ENCODE measurements at places on chromosomes 12 and 14.

DNA sequence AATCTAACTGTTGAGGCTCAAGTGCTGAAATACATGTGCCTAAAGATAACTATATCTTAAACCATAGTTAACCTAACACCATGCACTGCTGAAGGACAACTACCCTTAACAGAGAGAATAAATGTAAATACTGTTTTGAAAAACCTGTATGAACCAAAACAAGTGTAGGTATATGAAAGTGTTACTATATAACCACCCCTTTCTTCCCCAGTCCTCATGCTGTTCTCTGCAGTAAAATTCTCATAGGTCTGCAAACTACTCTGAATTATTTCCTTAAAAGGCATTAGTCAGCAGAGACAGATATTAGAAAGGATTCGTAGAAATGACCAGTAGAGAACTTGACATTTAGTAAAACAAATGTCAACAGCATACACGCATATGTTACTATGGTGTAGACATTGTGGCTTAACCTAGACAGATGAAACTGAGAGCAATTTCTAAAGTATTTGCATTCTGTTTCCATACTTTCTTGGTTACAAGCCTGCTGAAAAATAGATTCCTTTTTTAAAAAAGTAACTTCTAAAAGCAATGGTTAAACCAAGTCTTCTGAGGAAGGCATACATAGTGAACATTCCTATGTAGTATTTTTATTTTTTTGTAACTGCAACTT lies 13.9 kb downstream of the CSRP2 start:
- DNase-seq: no peak

DNA sequence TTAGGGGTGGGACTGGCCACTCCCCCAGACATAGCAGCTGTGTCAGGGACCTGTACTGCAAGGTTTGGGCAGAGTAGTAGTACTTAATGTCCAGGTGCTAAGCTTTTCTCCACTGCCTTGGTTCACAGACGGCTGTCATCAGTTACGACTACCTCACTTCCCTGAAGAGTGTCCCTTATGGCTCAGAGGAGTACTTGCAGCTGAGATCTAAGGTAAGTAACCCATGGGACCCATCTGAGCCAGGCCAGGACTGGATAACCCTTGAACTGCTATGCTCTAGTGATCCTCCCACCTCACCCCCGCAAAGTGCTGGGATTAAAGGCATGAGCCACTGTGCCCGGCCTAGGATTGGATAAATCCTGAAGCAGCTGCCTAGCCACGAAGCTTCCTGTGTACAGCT lies 22.4 kb downstream of the ADCK1 start:
- no peak for DNase-seq

GRCh38 chr12:116265351-116266147 lies 11.9 kb downstream of the MED13L start:
- DNase-seq: no peak

DNA sequence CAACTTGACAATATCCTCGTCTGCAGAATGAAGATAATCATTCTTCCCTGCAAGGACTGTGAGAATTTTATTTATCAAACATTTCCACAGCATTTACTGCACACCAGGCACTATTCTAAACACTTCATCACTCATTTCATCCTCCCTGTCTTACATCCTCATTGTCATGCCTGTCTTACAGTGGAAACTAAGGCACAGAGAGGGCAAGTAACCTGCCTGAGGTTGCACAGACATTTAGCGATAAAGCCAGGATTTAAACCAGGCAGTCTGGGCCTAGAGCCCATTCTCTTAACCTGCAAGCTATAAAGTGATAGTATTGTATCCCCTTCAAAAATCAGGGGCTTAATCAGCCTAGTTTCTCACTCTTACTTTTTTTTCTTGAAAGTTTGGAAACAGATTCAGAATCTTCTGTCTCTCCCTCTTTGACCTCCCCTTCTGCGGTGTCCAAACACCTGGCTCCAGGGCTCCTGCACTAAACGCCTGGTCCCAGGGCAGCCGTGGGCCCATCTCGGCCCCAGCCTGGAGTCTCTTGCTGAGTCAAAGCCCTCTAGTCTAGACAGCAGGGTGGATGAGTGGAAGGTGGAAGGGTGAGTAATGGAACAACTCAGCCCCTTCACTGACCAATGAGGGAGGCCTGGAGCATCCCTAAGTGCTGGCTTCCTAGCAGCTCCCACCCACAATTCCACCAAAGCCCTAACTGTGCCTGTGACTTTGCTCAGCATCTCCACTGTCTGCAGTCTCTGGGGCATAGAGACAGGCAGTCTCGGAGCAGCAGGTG lies 12.5 kb downstream of the ISM2 start:
- no peak for DNase-seq

DNA sequence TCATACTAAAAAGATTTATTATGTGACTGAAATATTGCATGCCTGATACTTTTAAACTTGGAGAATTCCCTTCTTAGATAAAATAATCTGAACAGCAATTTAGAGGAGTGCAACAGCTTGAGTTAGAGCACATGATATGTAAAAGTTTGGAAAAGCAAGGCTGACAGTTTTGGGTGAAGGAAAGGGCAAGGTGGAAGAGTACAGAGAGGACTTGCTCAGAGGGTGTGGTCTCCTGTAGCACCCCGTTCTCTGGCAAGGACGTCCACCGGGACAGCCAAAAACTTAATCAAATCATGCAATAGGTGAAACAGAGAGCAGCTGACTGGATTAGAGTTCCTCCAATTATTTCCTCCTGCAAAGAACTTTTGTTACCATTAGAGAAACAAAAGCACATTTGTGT lies 65.2 kb upstream of the PDZRN4 start:
- DNase-seq: no peak

DNA sequence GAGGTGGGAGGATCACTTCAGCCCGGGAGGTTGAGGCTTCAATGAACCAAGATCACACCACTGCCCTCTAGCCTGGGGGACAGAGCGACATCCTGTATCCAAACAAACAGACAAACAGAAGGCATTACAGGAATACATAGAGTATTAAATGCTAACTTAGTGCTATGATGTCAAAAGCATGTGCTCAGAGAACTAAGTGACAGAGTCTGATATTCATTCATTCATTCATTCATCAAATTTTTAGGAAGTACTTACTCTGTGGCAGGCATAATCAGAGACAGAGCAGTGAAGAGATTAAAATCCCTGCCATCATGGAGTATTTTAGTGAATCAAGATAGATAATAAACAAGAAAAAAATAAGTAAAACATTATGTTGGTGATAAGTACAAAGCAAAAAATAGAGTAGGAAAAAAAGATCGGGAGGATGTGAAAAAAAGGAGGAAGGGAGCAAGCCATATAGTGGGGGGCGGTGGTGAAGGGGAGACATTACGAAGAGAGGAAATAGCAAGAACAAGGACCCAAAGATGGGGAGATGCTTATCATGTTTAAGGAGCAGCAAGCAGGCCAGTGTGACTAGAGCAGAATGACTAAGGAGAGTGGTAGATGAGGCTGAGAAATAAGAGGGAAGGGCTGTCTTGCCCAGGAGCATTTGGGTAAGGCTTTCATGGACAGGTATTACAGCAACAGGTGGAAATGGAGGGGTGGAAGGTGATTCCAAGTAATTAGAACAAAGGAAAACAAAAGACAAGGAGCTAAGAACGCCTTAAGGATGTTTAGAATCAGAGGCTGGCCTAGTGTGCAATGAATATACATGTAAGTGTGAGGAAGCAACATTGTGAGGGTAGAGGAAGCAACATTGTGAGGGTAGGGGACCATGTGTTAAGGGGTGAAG lies 2.8 kb downstream of the MAP4K5 start:
- no peak for DNase-seq

Measured in activated effector memory CD4-positive, alpha-beta T cell treated with anti-CD3 and anti-CD28 coated beads, Interleukin-2, amount 50 U/mL, for 16 hours (primary cell).